Right ventricle myocardium inferior (tissue), 1 donor: ENCODE measurements at places on chromosomes 4 and X.

DNA sequence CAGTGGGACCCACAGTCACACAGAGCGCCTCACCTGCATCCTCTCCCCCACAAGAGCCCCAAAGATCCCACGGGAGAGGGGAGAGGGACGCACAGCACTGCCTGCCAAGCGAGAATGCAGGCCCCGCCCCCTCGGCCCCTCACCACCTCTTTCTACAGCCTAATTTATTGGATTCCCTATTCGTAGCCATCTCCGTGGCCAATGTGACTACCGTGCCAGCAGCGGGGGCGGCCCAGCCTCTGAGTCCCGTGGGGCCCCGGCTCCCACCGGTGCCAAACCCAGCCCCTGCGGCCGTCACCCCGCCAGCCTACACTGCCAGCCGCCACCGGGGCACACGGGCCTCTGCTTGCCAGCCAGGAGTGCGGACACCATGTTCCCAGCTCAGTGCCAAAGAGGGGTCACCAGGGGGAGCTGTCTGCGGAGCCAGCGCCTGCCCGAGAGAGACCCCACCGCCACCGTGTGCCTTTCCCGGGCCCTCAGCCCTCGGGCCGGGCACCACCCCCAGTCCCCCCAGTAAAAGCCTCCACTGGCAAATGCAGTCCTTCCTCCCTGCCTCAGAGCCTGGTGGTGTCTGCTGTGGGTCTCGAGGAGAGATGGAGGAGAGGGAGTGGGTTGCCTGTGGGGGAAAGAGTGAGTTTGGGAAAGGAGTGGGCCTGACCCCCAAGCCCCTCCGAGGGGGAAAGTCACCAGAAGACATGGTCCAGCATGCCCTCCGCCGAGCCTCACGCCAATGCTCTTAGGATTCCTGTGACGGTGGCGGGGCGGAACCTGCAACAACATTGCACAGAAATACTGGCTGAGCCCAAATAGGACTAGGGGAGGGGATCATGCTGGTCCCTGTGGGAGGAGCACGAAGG, 19.6 kb upstream of the PLXNB3 start:
- no peak for DNase-seq

- no peak for DNase-seq
Measured at GRCh38 chr4:176451443-176451842, 131.7 kb downstream of the SPCS3 start.

GRCh38 chrX:73668779-73669178, 105.8 kb downstream of the CHIC1 start:
- DNase-seq: peak; percentile 13

DNA sequence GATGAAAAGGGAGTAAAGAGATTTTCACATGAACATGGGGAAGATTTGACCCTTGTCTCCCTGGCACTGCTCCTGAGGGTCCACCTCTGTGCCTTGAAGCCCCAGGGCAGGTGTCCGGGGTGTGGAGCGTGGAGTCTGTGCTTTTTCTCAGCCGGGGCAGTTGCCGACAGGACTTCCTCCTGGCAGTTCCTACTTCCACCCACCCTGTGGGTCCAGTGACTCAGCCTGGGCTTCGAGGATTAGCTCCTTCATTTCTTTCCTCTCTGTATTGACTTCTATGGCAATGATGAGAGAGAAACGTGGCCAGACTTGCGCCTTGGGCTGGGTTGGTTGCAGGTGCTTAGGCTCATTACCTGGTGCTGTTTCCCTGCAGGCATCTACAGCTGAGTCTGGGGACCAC, 35.9 kb upstream of the CLCN4 start:
- DNase-seq: no peak

DNA sequence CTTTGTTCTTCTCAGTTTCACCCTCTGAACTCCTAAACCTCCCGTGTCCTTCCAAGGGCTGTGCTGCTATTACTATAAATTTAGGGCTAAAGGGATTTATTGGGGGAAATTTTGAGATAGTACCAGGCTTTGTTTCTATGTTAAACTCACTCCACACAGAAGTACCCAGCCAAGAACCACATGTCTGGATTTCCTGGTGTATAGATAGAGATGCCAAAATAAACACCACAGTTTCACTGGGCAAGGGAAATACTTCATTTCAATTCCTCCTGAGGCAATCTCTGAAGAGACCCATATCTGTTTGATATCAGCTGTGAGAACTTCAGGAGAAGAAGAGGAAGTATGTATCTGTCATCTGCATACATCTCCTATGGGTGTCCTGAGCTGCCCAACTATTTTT, 21.7 kb upstream of the CLNK start:
- DNase-seq: no peak

DNA sequence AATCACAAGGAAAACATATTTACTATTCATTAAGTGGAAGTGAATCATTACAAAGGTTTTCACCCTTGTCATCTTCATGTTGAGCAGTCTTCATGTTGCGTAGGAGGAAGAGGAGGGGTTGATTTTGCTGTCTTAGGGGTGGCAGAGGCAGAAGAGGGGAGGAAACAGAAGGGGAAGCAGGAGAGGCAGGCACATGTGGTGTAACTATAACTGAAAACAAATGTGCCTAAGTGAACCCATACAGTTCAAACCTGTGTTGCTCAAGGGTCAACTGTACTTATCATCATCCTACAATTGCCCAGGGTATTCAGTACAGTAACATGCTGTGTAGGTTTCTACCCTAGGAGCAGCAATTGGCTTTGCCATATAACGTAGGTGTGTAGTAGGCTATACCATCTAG, 47.2 kb downstream of the SYNPO2 start:
- no peak for DNase-seq

- no peak for DNase-seq
Measured at GRCh38 chrX:106874075-106874474, 29.1 kb downstream of the RIPPLY1 start.

- no peak for DNase-seq
Measured at GRCh38 chr4:53682196-53682595, 90.9 kb upstream of the LNX1 start.

- DNase-seq: no peak
Measured at GRCh38 chrX:137848266-137848905, 282.5 kb downstream of the ZIC3 start.

DNA sequence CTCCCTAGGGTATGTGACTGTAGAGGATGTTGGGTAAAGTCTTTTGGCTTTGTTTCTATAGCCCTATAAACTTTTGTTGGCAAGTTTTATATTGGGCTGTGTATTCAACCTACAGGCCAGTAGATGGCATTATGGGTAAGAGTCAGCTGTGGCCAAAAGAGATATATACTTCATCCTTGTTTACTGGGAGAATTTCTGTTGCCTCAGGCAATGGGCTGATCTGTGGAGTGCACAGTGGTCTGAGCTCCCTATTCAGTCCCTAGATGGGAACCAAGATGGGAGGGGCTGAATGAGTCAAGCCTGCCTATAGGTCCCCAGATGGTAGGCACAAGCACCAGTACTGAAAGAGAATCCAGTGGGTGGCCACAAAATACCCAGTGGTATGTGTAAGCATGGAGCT, 580.6 kb downstream of the EPHA5 start:
- DNase-seq: no peak

DNA sequence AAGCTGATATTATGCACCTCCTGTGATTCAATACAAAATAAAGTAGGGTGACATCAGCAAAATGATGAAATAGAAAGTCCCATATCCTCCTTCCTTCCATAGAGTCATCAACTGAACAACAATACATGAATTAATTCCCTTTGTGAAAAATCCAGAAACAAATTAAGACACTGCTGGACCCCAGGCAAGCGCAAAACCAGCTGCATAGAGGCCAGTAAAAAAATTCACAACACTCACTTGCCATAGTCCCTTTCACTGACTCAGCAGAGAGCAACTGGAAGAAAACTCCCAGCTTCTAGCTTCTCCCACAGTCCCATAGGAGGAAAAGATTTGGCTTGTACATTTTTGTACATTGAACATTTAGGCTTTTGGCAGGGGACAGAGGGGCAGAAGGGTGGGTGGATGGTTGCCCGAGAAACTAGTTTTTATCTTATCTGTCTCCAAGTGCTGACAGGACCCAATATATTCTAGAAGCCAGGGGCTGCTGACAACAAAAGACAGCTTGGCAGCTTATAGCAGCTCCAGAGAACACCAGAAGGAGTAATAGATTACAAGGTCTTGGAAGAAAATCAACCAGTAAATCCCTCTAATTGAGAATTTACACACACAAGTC, 124.6 kb downstream of the NDST3 start:
- no peak for DNase-seq

- DNase-seq: no peak
Measured at GRCh38 chr4:23485801-23486200, 404.0 kb downstream of the PPARGC1A start.

DNA sequence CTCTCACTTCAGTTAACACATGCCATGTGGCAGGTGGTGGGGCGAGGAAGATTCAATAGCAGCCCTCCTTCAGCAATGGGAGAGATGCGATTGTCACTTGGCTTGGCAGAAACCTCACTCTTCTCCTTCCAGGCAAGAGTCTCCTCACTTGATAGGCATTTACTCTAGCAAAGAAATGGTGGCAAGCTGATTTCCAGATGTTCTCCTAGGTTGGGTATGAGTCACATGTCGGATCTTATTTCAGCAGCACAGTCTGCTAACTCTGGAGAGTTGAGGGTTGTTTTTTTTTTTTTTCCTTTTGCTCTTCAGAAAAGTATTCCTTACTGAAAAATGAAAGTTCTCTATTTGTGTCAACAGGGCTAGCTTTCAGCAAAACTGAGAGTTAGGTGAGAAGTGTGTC, 119.5 kb upstream of the CHRDL1 start:
- peak; percentile 23 for DNase-seq

GRCh38 chr4:164888096-164888715, 11.2 kb downstream of the APELA start:
- no peak for DNase-seq

- DNase-seq: no peak
Measured at GRCh38 chr4:184550476-184550875, 76.1 kb upstream of the IRF2 start.
